ENCODE measurements at places on chromosomes 5 and 9.

GRCh38 chr5:134439210-134439654 is 27.6 kb upstream of the CDKN2AIPNL start:
- DNase-seq, result peak; percentile 79

- DNase-seq, result no peak
Measured at GRCh38 chr5:7970816-7971215, 101.9 kb downstream of the MTRR start.

DNA sequence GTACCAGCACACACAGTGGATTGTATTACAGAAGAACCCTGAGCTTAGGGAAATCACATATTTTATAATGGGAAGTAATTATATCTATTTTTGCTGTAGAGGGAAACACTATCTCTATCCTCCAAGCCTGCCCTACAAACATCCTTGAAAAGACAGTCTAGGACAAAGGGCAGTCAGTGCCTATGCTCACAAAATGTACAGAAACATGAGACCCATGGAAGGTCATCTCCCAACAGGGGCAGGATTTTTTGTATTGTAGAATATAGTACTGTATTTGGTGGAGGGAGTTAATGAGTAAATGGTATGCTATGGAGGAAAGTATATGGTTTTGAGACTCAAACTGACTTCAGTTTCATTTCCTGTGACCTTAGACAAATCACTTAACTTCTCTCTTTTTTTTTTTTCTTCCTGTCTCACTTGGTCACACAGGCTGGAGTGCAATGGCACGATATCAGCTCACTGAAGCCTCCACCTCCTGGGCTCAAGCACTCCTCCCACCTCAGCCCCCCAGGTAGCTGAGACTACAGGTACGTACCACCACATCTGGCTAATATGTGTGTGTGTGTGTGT is 5.8 kb upstream of the RAB14 start:
- DNase-seq, result no peak

- DNase-seq, result no peak
Measured at GRCh38 chr9:3331801-3332200, 194.0 kb downstream of the RFX3 start.

GRCh38 chr5:54453046-54453445 is 2.5 kb upstream of the HSPB3 start:
- no peak for DNase-seq

GRCh38 chr9:14314424-14314928 is 535 bp upstream of the NFIB start:
- peak; percentile 94 for DNase-seq

DNA sequence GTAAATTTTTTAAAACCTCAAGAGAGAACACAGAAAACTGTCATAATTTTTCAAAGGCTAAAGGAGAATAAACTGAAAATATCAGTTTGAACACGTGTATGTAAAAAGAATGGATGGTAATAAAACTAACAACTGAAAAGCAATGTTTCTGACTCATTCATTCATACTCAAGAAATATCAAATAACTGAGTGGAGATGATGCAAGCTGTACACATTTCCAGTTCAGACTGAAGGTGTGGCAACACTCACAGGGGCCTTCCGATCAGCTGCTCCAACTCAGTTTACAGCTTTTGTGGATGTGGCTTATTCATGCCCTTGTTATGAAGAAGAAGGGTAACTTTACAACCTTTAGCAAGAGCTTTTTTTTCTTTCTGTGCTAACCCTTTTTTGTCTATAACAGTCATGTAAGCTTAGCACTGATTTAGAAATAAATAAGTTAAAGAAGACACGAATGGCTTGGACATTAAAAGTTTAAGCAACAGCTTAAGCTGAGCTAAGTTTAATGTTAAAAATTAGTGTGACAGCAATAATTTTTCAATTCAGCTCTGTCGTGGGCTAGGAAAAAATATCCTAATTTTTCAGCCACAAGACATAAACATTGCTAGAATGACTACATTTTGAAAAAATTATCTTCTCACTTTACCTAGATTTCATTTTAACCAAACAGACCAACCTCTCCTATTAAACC is 453.5 kb downstream of the RAB3C start:
- DNase-seq, result peak; percentile 34

GRCh38 chr5:127634007-127634406 is 14.9 kb upstream of the CTXN3 start:
- no peak for DNase-seq

GRCh38 chr9:133168432-133168831 is 4.7 kb upstream of the GBGT1 start:
- DNase-seq, result no peak

- no peak for DNase-seq
Measured at GRCh38 chr5:55218967-55219366, 8.1 kb downstream of the MCIDAS start.

- no peak for DNase-seq
Measured at GRCh38 chr9:80701061-80701460, 988.3 kb downstream of the TLE1 start.

DNA sequence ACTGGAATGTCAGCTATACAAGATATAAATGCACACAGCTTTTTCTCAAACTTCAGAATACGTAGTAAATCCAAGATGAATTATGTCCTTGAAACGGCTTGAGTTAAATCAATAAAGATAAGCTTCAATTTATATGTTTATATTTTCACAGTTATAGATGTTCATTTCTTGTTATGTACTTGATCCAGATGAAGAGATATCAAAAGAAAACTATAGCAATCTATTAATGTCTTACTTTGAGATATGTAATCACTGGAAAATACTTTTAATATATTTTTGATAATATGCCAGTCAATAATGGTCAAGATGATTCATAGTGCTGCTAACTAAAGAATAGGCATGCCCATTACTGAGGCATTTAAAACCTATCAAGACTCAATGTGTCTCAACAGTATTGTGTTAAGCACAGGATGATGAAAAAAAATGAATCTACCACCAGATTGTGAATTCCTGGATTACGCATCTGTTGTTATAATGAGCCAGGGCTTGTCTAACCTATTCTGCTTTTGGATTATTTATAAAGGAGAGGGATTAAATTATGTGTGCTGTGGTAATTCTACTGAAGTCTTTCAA is 372.6 kb upstream of the PRR16 start:
- DNase-seq, result no peak

GRCh38 chr5:5432020-5432707 is 9.7 kb downstream of the ICE1 start:
- DNase-seq, result no peak

DNA sequence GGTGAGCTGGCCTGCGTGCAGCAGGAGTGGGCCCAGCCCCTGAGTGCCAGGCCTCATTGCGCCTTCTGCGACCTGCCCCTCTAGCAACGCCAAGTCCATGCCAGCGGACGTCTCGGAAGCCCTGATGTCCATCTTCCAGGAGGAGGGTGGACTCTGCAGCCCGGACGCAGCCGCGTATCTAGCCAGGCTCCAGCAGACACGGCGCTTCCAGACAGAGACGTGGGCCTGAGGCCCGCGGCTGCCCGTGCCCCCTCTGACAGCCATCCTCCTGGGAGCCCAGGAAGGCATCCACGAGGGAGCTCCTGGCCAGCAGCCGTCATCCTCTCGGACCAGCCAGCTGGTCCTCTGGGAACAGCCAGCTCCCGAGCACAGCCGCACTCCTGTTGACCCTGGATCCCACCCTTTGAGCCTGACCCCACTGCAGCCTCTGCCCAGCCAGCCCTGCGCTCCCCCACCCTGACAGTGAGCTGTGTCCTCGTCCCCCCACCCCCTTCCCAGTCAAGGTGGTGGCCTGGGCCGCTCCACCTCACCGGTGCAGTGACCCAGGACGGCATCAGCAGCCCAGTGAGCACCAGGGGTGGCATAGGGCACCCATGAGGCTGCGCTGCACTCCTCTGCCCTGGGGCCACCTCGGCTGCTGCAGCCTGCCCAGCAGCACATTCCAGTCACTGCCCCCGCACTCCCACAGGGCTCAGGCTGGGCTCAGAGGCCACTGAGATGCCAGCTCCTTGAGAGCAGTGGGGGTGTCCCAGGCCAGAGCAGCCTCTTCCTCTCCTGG is 5.7 kb downstream of the RNF208 start:
- no peak for DNase-seq

DNA sequence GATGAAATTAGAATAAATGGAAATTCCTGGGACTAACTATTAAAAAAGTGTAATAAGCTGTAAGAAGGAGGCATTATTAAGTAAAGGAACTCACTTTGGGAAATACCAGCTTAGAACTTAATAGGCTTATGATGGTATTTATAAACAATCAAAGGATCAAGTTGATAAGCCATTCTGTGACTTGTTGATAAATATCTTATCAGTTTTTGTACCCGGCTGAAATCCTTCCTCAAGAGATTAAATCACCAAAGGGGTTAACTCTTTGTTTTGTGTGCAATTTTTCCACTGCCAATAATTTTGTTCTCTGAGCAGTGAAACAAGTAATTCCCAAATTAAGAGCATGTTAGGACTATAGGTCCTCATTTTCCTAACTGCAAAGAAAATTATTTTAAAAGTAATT is 70.7 kb upstream of the BDP1 start:
- no peak for DNase-seq

DNA sequence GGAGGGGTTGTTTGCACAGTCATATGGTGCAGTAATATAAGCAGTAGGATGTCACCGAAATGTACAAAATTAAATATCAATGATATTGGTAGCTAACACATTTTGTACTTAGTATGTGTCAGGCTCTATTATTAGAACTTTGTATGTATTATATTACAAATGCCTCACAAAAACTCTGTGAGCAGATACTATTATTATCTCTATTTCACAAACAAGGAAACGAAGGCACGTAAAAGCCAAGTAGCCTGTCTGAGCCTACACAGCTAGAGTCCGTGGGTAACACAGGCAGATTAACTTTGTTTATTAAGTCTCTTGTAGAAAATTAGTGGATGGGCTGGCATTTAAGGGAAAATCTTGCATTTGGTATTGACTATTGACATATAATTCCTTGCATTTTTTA is 284.3 kb upstream of the DAB2 start:
- no peak for DNase-seq

DNA sequence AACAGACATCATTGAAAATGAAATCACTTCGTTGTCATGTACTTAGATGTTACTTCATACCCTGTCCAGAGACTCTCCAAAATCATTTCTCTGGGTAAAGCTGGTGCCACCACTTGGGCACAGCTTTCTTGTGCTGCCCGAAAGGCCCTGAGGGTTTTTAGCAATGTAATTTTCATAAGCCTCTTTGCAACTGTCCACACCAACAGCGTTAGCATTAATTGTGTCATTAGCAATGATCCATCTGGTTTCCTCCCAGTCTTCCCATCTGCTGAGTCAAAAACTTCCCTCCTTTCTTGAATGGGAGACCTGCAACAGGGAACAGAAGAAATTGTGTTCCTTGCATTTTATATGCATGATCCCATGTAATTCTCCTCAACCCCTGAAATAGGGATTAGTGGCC is 8.6 kb upstream of the MSX2 start:
- DNase-seq, result no peak

- no peak for DNase-seq
Measured at GRCh38 chr5:75340714-75341478, 3.9 kb downstream of the HMGCR start.

DNA sequence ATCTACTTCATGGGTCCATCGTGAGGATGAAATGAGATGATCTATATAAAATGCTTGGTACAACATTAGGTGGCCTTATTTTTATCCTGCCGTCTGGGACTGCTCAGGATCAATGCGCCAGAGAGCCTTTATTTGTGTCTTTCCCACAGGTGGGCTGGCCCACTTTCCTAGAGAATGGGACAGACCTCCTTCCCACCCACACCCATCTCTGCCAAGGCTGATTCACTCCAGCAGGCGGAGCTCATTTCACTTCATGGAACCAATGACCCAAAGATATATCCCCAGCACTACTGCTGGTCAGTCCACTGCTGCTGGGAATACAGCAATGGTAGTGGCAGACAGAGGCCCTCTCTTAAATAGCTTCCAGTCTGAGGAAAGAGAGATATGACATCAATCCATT is 35.7 kb downstream of the TGFBI start:
- DNase-seq, result peak; percentile 29

GRCh38 chr5:150694612-150695011 is 6.2 kb downstream of the RBM22 start:
- DNase-seq, result no peak

DNA sequence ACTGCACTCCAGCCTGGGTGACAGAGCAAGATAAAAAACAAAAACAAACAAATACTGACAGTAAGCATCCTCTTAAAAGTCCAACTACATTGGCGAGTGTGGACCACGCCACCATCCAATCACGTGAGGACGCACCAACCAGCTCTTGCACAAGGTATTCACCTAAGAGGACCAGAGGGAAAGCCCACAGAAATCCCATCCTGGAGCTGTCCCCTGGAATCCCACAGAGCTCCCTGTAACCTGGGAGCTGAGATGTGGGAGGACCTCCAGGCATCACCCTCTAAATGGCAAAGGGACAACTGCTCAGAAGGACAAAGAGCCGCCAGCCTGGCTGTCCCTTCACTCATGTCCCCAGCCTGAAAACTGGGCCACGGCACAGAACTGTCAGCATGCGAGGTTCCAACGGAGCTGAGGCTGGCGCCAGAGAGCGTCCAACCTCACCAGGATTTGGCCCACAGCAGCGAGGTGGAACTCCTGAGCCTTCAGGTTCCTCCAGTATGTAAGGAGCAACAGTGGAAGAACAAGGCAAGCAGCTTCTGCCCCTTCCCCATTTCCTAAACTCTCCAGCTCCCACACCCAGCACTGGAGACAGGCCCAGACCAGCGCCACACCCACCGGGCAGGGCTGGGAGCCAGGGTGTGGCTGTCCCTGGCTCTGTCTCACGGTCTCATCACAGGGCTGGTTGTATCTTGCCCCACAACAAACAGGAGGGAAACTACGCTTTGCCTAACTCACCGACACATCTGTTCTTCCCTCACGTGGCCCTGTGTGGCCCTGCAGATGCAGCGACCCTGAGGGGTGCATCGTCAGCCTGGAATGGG is 15.2 kb downstream of the IPPK start:
- no peak for DNase-seq
